IMR-90 (cell line): ENCODE measurements at places on chromosomes 7 and 10. TPM values are rescaled to one million over a fixed set of nuclear protein-coding genes. Genes with fewer than 3 reads are reported as not detected.

- no peak for DNase-seq
Observed at GRCh38 chr10:21889477-21890275, 113.9 kb downstream of the DNAJC1 start.

- DNase-seq: no peak
Observed at GRCh38 chr7:34655384-34655783, 2.6 kb upstream of the NPSR1 start.

- DNase-seq: no peak
Observed at GRCh38 chr10:1732564-1732996, 4.7 kb downstream of the ADARB2 start.

GRCh38 chr7:84248843-84249242 is 54.3 kb upstream of the SEMA3A start:
- no peak for DNase-seq

CPED1 gene
- total RNA-seq: 96.8 and 102 TPM in 2 replicates

DEPP1 gene
- 11.7 and 13.6 TPM in 2 replicates for total RNA-seq

LRRD1 gene
- total RNA-seq: under 0.01 TPM in 2 replicates

SLC18A2 gene
- not detected in 2 replicates for total RNA-seq

SLC16A12 gene
- 1.6 and 2.2 TPM in 2 replicates for total RNA-seq

ACHE gene
- not detected in 2 replicates for total RNA-seq
